Skeletal muscle cell (primary cell): ENCODE measurements at places on chromosomes 12 and 14.
A peak's percentile ranks its signal among the peaks of the same experiment; 100 is the strongest.

- DNase-seq, result no peak
Observed at GRCh38 chr14:90088176-90088575, 26.4 kb downstream of the KCNK13 start.

DNA sequence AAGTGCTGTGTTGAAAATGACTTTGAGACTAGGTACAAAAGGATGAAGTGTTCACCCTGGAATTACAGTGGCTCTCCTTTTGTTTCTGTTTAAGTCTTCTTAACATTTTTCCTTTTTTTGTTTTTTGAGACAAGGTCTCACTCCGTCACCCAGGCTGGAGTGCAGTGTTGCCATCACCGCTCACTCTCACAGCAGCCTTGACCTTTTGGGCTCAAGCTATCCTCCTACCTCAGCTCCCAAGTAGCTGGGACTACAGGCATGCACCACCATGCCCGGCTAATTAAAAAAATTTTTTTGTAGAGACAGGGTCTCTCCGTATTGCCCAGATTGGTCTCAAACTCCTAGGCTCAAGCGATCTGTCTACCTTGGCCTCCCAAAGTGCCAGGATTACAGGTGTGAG is 20.1 kb downstream of the ERC1 start:
- DNase-seq, result no peak

DNA sequence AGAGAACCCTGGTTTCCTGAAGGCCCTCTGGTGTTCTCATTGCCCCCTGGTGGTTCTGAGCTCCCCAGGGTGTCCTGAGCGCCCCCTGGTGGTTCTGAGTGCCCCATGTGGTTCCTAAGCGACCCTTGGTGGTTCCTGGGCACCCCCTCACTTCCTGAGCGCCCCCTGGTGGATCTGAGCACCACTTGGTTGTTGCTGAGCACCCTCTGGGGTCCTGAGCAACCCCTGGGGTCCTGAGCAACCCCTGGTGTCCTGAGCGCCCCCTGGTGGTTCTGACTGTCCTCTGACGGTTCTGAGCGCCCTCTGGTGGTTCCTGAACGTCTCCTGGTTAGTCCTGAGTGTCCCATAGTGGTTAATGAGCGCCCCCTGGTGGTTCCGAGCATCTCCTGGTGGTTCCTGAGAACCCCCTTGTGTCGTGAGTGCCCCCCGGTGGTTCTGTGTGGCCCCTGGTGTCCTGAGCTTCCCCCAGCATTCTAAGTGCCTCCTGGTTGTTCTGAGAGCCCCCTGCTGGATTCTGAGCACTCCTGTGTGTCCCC is 568.3 kb downstream of the TMEM121 start:
- DNase-seq, result no peak

GRCh38 chr14:58430156-58430555 is 2.6 kb downstream of the KIAA0586 start:
- DNase-seq, result peak; percentile 1

DNA sequence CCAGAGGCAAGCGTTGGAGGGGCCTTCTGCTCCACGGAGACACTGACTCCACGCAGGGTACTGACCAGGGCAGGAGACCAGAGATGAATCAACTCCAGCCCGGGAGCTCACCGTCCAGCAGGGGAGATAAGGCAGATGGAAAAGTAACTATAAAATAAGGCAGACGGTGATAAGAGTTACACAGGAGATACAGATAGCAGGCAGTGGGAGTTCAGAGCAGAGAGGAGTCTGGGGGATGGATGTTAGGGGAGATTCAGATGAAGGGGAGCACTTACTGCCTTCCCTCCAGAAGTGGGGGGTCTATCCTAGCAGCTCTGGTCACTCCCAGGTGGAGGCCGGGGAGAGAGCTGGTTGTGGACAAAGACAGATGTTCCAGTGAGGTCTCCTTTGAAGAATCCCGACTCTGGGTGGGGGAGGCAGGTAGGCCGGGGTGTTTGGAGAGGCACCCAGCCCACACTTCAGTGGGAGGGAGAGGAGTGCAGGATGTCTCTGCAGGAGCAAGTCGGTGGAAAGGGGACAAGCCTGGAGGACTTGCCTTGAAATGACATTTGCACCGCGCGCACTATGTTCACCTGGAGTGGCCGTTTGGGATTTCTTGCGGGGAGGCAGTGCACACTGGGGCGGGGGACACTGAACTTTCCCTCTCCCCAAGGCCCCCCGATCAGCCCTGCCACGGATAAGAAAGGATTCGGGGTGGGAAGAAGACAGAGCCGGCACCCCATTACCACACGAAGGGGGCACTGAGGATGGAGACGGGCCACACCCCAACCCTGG is 1.2 kb downstream of the PITPNM2 start:
- no peak for DNase-seq

- peak; percentile 8 for DNase-seq
Observed at GRCh38 chr14:56087671-56088471, 30.3 kb upstream of the PELI2 start.

DNA sequence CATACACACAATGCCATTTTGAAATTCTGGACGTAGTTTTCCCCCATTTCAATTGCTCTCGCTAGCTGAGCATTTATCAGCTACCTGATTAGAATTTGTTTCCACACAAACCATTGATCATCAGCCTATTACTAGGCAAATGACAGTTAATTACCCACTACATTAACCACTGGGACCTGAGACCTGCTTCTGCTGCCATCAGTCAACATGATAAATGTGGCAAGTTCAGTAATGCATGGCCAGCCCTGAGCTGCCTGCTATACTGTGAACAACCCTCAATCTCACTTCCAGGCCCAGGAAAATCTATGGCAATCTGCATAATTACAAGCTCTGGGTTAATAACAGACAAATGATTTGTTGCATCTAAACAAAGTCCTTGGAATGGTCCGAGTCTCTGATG is 43.5 kb downstream of the LMO3 start:
- no peak for DNase-seq

DNA sequence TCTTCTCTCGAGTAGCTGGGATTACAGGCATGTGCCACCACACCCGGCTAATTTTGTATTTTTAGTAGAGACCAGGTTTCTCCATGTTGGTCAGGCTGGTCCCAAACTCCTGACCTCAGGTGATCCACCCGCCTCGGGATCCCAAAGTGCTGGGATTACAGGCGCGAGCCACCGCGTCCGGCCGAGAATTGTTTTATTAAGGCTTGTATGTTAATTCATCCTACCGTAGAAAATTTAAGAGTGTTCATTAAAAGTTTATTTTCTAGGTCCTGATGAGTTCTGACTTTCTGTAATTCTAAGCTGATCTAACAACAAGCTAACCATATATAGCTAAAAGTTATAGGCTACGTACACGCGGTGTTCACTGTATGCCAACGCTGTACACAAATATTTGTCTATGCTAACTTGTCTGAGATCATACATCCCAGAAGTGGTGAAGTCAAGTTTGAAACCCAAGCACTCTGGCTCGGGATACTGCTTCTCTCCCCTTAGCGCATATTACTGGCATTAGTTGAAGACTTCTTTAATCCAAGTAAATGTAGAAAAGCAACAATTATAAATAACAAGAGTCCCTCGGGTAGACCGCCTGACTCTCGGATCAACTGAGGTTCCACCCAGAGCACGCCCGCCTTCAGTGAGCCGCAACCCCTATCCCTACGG is 570 bp upstream of the MRPS35 start:
- DNase-seq, result peak; percentile 29

DNA sequence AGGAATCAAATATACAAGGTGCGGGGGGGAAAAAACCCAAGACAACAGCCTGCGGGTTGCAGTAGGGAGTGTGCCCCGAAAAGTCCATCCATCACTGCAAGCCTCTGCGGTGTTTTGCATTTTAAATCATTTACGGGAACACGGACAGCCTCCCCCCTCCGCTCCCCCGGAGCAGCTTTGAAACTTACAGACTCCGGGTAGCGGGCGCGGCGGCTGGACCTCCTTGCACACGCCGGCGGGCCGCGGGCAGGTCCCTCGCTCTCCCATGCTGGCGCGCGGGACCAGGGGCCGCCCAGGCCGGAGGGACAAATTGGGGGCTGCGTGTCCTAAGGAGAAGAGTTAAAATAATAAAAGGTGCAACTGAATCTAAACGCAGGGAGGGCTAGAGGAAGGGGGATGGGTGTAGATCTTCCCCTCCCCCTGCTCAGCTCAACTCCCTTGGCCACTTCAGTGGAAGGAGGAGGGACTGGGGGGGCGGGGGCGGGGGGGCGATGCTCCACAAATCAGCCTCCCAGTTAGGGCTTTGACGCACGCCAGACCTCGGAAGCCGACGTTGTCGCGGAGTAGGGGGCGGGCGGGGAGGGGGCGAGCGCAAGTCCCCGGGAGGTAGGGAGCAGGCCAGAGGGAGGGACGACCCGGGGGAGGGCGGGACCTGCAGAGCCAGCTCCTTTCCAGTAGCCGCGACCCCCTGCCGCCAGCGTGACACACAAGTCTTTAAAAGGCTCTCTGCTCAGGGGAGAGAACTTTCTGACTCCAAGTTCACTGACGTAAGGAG is at the start of gene KCNJ8:
Gene KCNJ8 (minus strand): TSS at position 349 of the 775 bp plus-strand sequence. CDS start 1,090 bp downstream, outside the sequence.
- DNase-seq, result no peak

DNA sequence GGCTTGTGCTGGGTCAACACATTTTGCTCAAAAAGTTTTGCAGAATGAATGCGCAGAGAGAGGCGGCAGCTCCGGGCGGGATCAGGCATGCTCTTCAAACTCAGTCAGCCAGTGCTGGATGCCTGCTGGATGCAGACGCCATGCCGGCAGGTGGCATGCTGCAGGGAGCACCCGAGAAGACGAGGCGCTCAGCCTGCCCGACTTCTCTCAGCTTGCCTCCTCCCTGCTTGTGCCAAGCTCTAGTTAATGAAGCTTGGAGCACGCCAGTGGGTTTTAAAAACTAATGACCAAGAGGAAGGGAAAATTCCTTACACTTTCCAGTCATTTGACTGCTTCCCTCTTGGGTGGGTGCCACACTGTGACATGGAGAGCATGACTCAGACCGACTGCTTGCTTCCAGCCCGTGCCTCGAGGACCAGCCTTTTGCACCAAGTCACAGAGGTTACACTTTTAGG is 39.8 kb downstream of the SLC24A4 start:
- DNase-seq, result no peak

- DNase-seq, result no peak
Observed at GRCh38 chr14:63492391-63492790, 50.8 kb downstream of the PPP2R5E start.

GRCh38 chr12:108126990-108127501 is 2.0 kb upstream of the WSCD2 start:
- no peak for DNase-seq

GRCh38 chr12:22380031-22380430 is 45.5 kb upstream of the ST8SIA1 start:
- no peak for DNase-seq

DNA sequence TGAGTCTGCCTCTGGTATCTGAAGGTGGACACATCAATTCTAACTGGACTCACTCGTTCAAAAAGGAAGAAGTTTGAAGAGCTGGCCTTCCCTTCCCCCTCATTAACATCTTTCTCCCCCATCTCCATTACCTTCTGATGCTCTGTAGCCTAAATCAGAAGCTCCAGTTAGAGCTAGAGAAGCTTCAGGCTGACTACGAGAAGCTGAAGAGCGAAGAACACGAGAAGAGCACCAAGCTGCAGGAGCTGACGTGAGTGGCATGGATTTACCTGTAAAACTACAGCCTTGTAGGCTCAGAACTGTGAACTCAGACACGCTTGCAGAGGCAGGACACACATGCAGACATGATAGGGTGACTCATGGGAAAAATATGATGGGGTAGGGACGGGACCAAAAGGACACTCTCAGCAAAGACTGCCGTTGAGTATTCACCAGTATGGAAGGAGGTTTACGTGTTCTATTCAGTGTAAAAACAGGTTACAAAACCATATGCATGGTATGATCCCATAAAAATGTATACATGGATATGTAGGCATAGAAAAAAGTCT is 14.3 kb upstream of the PIP4K2C start:
- DNase-seq, result no peak

DNA sequence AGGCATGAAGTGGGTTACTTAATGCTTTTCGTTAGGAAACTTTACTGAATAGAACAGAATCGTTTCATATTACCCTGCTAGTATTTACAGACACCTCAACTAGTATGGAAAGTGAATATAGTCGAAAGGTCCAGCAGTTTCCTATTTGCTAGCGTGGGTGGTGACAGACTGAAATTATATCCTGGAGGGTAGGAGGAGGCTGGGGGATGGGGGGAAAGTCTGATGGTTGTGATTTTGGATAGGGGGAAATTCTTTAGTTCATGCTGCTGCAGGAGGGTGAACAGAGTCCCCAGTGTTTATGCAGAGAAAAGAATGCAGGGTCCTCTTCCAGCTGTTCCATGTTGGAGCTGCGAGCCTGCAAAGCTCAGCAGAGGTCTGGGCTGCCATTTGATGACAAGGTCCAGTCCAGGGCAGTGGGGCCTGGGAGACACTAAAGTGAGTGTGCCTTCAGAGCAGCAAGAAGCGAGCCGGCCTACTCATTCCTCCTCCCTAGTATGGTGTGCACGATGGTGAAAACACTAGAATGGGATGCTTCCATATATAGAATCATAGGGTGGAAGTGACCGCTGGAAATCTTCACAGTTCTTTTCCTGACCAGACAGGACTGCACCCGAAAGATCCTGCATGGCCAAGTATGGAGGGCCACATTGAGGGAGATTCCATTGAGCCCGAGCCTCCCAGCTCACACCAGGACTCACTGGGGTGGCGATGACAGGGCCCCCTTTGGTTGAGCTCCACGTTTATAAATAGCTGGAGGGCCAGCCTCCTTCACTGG is 2.1 kb downstream of the SAMD4A start:
- DNase-seq, result no peak

- no peak for DNase-seq
Observed at GRCh38 chr12:460261-461230, 807 bp downstream of the B4GALNT3 start.

- no peak for DNase-seq
Observed at GRCh38 chr12:9941838-9942237, 9.7 kb upstream of the CLEC2A start.

- DNase-seq, result peak; percentile 97
Observed at GRCh38 chr14:91149462-91149861, 35.6 kb downstream of the DGLUCY start.

DNA sequence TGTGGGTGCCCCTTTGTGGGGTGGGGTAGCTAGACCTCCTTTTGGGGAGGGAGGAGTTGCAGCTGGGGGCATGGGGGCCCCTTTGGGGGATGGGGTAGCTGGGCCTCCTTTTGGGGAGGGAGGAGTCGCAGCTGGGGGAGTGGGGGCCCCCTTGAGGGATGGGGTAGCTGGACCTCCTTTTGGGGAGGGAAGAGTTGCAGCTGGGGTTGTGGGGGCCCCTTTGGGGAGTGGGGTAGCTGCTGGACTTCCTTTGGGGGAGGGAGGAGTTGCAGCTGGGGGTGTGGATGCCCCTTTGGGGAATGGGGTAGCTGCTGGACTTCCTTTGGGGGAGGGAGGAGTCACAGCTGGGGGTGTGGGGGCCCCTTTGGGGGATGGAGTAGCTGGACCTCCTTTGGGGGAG is 7.0 kb downstream of the NACA start:
- no peak for DNase-seq

DNA sequence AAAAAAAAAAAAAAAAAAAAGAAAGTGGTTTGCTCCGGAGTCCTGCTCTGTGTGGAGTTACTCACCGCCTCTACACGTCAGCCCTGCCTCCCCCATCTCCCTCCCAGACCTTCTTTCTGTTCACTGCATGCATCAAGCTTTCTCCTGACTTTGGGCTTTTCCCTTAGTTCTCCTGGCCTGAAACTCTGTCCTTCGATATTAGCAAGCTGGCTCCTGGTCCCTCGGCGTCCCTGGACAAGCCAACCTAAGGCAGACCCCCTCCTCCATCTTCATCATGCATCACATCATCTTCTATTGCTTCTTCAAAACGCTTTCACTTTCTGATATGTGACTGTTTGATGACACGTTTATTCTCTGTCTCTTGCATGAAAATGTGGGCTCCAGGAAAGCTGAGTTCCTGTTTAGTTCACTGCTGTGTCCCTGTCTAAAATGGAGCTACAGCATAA is 40.6 kb downstream of the SLC15A4 start:
- no peak for DNase-seq
